ENCODE measurements at places on chromosomes 1 and 21. TPM values are rescaled to one million over a fixed set of nuclear protein-coding genes. Genes with fewer than 3 reads are reported as not detected.

AKNAD1 gene
- 1.1 TPM for total RNA-seq

ITPKB gene
- 2.4 TPM for total RNA-seq

KRTAP15-1 gene
- total RNA-seq = not detected

POU3F1 gene
- total RNA-seq = 0.04 TPM

PPM1J gene
- 1.1 TPM for total RNA-seq

FCRL2 gene
- total RNA-seq = not detected

TFF3 gene
- not detected for total RNA-seq

HMGCS2 gene
- total RNA-seq = not detected

Measured in A549 treated with DMSO at 1 μM for 4 hours (cell line).